ENCODE measurements at places on chromosomes 3 and 15.
A peak's percentile ranks its signal among the peaks of the same experiment; 100 is the strongest.

DNA sequence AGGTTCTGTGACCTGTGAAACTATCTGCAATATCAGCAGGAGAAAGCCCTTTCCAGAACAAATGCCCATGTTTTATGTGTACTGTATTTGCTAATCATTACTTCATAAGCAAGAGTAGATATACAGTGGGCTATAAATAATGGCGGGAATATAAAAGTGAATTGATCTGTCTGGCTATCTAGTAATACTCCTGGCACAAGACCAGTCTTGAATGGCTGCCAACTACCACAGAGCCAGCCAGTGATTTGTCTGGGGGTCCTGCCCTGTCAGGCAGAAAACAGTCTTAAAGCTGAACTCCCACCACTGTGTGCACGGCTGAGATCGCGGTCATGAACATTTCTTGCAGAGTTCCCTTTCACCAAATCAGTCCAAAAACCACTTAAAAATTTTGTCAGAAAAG lies 176.3 kb downstream of the MEIS2 start:
- DNase-seq, result no peak

GRCh38 chr15:74387141-74387541 lies 19.7 kb upstream of the CYP11A1 start:
- peak; percentile 46 for DNase-seq

- no peak for DNase-seq
Observed at GRCh38 chr3:122410639-122411038, 5.2 kb downstream of the WDR5B start.

- no peak for DNase-seq
Observed at GRCh38 chr15:57637846-57638245, 46.1 kb downstream of the MYZAP start.

DNA sequence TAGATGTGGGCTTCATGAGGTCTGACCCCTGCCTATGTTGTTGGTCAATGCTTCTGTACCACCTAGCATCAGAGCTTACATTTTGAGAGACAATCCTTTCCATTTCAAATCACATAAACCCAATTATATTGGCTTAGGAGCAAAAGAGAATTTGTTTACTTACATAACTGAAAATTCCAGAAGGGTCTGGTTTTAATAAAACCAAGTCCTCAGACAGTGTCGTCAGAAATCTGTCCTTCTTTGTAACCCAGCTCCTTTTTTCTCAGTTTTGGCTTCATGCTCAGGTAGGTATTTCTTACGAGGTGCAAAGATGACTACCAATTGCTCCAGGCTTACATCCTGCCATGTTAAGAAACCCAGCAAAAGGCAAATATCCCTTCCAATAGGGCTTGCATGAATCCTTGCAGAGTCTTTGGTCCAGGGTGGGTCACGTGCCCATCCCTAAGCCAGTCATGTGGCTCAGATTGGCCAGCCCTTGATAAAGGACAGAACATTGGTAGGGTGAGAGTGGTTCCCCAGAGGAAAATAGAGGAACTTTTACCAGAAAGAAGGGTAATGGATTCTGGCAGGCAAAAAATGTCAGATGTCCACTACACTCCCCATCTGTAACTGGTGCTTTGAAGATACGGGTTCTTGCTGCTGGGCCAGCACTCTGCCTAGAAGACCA lies 50.2 kb upstream of the VILL start:
- no peak for DNase-seq

DNA sequence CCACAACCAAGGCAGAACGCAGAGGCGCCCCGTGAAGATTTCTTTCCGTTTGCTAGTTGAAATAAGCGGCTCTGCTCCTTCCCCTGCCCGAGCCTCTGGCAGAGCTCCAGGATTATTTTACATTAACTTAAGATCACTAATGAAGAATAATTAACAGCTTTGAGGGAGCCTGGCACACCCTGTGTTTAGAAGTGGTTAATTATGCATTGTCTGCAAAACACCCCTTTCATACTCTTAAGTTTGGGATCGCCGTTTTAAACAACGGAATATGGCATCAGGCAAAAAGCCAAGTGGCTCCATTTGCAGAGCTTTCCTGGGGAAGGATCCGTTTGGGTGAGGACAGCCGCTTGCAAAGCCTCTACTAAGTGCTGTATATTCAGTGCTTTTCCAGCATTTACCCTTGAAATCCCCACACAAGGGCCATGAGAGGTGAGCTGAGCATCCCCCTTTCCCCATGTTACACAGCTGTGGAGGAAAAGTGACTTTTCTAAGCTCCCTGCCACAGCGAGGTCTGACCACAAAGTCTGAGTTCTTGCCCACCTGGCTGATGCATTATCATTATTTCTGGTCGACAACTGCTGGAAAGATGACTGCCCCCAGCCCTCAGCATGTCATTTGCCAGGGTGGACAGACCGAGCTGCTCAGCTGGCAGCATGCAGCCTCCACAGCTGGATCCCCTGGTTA lies 33.9 kb downstream of the IQSEC1 start:
- DNase-seq, result no peak

GRCh38 chr3:6551165-6551564 lies 309.8 kb upstream of the GRM7 start:
- DNase-seq, result no peak

DNA sequence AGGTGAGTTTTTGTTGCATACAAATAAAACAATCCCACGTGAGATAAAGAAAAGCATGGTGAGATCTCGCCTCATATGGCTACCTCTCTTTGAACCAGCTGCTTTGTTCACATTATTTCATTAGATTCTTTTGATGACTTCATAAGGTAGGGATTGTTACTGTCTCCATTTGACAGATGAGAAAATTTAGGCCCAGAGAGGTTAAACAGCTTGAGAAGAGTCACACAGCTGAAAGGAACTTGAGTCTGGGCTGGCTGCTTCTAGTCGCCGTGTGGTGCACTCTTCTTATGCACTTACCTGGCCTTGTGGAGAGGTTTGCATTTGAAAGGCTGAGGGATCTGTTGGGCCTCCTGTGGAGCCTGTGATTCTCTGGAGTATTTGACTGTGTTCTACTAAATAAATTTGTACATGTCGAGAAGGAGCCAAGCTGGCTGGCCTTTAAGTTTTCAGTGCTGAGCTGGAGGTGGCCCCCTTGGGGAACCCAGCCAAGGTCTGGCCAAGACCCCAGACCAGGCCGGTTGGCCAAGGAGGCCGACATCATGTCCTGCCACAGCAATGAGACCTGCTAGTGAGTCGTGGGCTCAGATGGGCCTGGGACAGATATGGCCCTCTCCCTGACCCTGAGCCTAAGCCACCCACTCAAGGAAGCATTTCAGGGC lies 125.1 kb downstream of the SMAD6 start:
- no peak for DNase-seq

Data from iPS-NIHi11 (cell line).